ENCODE measurements at places on chromosomes 5 and 9.

- DNase-seq: no peak
Measured at GRCh38 chr9:37302277-37302676, 120.2 kb upstream of the GRHPR start.

DNA sequence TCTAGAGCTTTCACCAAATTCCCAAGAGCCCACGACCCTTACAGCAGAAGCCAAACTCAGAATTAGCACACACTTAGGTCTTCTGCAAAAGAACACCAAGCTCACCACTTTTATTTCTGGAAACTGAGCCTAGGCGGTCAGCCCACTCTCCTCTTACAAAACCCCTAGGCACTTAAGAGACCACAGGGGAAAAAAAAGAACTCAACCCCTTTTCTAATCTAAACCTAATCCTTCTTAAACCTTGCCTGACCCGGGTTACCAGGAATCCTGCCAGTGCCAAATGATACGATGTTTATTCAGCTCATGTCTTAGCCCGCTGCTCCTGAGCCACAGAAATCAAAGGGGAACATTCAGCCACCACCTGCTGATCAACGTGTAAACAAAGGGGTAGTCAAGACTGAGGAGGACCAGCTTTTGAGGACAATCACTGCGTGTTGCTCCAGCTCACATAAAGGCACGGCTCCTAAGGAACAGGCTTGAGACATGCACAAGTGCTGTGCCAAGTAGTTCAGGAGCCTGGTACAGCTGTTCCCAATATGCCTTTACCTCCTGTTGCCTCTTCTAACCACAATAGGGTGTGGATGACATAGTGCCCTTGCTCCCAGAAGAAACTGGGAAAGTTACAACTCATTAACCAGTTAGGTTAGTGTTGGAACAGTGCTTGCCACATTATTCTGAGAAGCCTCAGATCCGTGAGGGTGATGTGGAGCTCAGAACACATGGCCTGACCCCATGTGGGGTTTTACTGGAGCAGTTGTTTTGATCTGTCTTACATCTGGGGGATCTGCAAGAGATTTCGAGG is 49.3 kb downstream of the ZFAND5 start:
- no peak for DNase-seq

DNA sequence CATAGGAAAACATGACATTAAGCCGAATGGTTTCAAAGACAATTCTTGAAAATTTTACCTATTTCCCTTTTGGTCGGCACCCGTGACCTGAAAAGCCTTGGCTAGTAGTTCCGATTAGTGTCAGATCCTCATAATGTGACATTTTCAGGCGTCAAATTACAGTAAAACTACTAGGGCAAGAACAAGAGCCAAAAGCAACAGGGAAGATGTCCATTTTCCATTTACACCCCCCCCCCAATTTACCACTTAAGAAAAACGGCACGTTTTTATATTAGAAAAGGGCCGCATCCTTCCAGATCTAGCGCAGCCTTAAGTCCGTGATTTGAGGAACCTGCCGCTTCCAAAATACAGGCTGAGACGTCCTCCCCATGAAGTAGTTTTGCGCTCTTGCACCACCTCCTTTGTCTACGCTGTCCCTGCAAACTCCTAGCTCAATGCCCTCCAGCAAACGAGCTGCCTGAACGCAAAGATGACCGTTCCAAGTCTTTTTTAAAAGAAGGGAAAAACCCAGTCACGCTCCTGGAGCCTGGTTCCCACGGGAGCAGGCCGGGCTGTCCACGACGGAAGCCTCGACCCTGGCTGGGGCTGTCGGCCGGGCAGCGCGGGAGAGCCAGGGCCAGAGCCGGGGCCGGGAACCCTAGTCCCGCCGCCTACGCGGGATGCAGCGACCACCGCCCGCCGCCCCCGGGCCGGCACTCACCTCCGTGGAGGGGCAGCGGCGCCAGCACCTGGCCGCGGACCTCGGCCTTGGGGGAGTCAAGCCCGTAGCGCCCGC is 616 bp downstream of the RNF130 start:
- DNase-seq: no peak

GRCh38 chr5:61625681-61626621 is 293.9 kb downstream of the ZSWIM6 start:
- no peak for DNase-seq

DNA sequence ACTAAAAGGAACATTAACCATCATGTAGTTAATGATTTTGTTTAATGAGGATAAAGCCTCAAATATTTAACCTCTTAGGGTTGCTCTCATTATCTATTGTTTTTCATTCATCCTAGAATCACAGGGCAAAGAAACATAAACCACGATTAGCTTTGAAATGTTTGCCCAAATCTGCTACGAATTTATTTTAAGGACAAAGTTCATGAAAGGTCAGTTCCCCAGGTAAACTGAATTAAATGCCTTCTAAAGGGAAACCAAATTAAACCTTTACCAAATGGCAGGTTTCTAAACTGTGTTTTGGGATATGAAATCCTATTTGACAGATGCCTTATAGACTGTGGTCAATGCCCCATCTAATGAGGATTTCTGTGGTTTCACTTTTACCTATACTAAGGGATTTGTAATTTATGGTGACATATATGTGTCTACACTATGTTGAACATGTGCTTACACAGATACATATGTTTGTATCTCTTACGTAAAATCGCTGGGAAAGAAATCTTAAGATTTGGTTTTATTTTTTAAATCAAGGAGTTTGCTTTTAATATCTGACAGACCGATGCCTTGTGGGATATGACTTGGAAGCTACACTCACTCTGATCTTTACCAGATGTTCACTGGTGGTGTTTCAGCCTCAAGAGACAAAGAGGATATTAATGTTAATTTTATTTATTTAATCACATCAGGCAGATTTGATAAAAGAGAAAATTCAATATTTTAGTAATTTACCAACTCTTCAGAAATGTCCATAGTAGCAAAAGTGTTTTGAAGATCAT is 188.4 kb downstream of the GLIS3 start:
- DNase-seq: no peak

- no peak for DNase-seq
Measured at GRCh38 chr9:27856054-27856453, 282.8 kb upstream of the C9orf72 start.

GRCh38 chr9:124754289-124754688 is 16.8 kb downstream of the NR6A1 start:
- no peak for DNase-seq

DNA sequence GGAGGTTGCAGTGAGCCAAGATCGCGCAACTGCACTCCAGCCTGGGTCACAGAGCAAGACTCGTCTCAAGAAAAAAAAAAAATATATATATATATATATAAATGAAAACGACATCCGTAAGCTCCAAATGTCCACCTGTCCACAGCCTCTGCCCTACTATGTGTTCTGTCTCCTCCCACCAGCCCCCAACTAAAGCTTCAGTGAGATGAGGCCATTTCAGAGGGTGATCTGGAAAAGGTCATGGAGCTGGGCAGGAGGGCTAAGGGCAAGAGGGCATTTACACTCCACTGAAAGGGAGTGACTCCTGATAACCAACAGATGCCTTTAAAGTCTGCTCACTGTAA is 2.4 kb downstream of the SPRY4 start:
- DNase-seq: no peak

DNA sequence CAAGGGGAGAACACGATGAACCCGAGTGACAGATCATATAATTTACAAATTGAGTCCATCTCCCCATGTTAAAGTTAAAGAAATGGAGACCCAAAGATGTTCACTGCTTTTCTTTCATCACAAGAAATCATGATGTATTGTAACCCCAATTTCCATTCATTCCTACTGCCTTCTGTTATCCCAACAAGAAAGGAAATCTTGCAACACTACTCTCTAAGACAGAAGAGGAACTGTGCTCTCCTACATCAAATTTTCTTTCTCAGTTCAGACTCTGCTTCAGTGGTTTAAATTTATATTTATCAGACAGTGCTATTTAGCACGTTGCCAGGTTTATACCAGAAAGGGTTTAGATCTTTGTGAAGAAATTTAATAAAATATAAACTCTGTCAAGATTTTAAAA is 83.8 kb upstream of the RASA1 start:
- no peak for DNase-seq

- DNase-seq: no peak
Measured at GRCh38 chr5:141420855-141421488, at the start of gene PCDHGA11. Gene PCDHGA11 (plus strand): TSS chr5:141421051. CDS start chr5:141421228, 177 bp downstream.

DNA sequence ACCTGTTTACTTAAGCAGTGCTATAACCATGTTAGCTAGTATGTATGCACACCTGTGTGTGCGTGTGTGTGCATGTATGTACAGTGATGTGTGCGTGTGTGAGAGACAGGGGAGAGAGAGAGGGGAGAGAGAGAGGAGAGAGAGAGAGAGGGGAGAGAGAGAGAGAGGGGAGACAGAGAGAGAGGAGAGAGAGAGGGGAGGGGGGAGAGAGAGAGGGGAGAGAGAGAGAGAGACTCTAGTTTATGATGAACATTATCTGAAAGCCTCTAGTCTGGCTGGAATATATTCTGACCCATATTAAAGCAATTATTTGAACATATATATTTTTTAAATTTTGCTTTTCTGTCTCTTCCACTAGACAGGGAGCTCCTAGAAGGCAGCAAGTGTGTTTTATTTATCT is 117.5 kb upstream of the CPEB4 start:
- no peak for DNase-seq

GRCh38 chr5:181059297-181060230 is 19.5 kb downstream of the BTNL9 start:
- no peak for DNase-seq

DNA sequence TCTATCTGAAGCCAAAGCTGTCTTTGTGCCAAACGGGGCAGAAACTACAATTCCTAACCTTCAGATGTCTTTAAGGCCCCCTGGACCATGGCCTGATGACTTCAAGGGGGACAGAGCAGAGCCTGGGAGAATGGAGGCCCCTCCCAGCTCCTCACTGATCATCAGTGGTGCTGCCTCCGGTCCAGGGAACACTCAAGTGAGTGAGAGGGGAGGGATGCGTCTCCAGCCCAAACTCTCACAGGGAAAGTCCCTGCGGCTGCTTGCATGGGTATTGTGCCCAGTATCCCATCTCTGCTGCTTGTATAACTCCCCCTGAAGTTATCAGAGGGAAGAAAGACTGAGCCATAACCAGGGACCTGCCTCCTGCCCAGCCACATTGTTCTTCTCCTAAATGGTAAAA is 231.5 kb upstream of the PANK3 start:
- DNase-seq: no peak

DNA sequence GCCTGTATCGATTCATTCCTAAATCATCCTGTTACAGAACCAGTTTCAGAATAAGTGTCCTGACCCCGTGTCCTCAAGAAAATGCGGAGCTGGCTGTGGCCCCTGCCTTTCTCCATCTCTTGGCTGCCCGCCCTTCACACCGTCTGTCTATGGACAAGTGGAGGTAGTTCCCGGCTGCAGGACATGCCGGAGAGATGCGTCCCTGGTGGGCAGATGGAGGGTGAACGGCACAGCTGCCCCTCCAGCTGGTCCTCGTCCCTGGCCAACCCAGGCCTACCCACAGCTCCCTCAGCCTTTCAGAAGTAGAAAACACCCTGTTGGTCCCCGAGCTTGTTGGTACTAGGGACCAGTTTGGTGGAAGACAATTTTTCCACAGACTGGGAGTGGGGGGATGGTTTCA is 14.8 kb upstream of the EXOC3 start:
- no peak for DNase-seq

DNA sequence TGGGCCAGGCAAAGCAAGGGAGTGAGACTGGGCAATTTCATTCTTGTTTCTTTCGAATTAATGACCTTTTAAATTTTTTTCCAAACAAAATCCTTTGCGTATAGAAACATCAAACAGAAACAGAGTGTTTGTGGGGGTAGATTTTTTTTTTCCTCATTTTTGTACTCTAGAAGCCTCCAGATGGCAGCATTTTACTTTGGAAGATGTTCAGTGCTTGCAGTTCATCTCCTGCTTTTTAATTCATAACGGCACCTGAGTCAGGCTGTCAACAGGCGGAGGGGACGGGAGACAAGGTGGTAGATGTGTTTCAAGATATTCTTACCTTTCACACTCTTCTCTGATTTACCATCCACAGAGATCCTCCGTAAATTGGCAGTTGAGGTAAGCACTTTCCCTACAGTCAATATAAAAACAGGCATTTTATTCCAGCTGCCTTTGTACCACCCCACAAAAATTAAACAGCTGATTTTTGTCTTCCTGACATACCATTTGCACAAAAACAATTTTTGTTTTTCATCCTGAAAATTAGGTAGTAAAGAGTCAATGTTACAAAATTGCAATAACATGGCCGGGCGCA is 99.5 kb upstream of the FBXL17 start:
- no peak for DNase-seq

DNA sequence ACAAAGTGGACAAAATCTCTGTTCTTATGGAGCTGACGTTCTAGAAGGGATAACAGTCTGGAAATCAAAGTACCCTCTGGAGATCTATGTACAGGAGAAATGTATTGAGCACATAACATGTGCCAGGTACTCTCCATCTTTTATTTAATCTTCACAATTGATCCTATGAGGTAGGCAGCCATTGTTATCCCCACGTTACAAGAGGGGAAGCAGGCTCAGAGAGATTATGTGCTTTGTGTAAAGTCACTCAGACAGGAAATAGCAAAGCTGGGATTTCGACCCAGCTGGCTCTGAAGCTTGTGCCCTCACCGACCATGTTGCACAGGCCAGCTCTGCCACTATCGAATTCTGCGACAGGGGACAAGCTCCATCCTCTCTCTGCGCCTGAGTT is 21.5 kb downstream of the PDGFRB start:
- DNase-seq: no peak

DNA sequence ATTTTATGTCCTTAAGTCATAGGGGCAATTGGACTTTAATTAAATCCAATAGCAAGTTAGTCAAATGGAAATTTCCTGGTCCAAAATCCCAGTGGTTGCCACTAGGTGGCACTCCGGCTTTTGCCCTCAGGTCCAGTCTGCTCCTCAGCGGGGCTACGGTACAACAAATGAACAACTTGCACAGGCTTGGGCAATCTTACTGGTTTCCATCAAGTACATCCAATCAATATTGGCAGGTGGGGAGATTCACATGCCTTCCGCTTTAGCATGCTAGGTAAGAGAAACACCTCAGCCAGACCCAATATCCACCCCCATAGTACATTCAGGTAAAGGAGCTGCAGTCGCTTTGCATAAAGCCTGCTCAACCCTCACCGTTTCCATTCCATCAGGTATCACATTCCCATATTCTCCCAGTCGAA is 6.3 kb upstream of the MXD3 start:
- peak; percentile 65 for DNase-seq

- DNase-seq: no peak
Measured at GRCh38 chr9:110731437-110732028, 62.9 kb downstream of the MUSK start.

DNA sequence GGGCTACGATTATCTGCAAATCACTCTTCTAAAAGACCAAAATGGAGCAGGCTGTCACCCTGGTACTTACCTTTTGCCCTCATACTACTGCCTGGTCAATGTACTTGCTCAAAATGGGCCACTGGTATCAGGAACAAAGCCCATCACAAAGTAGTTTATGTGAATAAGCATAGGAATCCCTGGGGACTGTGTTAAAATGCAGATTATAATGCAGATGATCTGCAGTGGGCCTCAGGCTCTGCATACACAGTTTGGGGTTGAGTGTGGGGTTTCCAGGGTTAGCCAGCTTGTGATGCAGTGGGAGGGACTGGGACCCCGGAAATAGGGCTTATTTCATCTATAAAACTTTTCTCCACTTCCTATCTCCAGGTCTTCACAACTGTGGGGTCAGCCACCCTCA is 173.1 kb downstream of the HSD17B3 start:
- no peak for DNase-seq
